Sciatic nerve (tissue), 2 donors: ENCODE measurements at places on chromosomes 11 and 22. TPM values are rescaled to one million over a fixed set of nuclear protein-coding genes. Genes with fewer than 3 reads are reported as not detected.

PARVA gene
- total RNA-seq = 176 TPM

TEX12 gene
- 0.58 TPM for total RNA-seq

DEPDC7 gene
- 12.3 TPM for total RNA-seq

HNRNPUL2 gene
- total RNA-seq = 51.2 TPM

KRTAP5-4 gene
- not detected for total RNA-seq

SCUBE2 gene
- 8.8 TPM for total RNA-seq

KRTAP5-11 gene
- not detected for total RNA-seq

NXPE2 gene
- total RNA-seq = 0.71 TPM

KRTAP5-7 gene
- 0.58 TPM for total RNA-seq

CDHR5 gene
- total RNA-seq = not detected

TAF10 gene
- total RNA-seq = 79.4 TPM

SYT9 gene
- not detected for total RNA-seq

SLC6A5 gene
- total RNA-seq = not detected

OR52E8 gene
- not detected for total RNA-seq

SPECC1L gene
- total RNA-seq = 86.2 TPM

ESAM gene
- total RNA-seq = 61.0 TPM

SLC35E4 gene
- 3.4 TPM for total RNA-seq

CCDC87 gene
- 0.22 TPM for total RNA-seq

CNGA4 gene
- 0.31 TPM for total RNA-seq
